ENCODE measurements at places on chromosomes 12 and 14.

DNA sequence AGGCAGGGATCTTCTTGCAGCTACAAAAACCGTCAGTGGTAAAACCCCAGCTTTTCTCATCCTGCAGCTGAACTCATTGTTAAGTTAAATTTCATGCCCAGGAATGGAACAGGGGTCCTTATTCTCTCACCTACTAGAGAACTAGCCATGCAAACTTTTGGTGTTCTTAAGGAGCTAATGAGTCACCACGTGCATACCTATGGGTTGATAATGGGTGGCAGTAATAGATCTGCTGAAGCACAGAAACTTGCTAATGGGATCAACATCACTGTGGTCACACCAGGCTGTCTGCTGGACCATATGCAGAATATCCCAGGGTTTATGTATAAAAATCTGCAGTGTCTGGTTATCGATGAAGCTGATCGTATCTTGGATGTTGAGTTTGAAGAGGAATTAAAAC is 68.9 kb downstream of the DCAF5 start:
- DNase-seq, result no peak

GRCh38 chr14:32358781-32359180 is 29.7 kb downstream of the AKAP6 start:
- DNase-seq, result no peak

DNA sequence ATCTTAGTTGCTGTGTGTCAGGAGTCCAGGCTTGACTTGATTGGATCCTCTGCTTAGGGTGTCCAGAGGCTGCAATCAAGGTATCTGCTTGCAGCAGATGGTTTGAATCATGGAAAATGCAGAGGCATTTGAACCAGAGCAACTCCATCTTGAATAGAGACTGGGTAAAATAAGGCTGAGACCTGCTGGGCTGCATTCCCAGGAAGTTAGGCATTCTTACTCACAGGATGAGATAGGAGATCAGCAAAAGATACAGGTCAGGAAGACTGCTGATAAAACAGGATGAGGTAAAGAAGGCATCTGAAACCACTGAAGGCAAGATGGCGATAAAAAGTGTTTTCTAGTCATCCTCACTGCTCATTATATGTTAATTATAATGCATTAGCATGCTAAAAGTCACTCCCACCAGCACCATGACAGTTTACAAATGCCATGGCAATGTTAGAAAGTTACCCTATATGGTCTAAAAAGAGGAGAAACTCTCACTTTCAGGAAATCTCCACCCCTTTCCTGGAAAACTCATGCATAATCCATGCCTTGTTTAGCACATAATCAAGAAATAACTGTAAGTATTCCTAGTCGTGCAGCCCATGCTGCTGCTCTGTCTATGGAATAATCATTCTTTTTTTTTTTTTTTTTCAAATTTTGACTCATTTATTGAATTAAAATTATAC is 218.3 kb upstream of the CPNE8 start:
- no peak for DNase-seq

DNA sequence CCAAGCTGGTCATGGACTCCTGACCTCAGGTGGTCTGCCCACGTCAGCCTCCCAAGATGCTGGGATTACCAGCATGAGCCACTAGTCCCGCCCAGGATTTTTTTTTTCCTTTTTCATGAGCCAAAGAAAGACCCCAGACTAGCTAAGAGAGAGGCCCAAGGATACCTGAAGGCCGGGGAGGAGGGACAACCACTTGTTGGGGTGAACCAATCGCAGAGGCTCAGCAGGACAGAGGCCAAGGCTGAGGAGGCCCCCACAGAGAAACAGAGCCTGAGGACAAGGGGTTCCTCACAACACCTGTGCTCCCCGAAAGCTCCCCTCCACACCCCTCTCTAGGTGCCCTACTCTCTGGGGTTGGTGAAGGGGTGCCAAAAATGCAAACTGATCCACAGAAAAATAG is 1.0 kb upstream of the SERPINA3 start:
- no peak for DNase-seq

DNA sequence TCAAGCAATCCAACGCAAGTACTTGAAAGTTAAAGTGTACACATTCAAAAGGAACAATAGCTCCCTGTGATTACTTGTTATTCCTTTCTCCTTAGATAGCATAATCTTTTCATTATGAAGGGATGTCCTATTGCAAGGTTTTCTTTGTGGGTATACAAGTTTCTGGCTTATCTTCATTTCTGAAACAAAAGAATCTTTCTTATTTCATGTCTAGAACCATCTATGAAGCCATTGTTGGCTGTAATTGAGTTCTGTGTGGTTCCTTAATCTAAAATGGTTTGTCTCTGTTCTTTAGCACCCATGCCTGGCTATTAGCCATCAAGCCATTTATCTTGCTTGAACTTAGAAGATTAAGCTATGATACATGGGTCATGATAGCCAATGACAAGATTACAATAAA is 95.0 kb downstream of the VEZT start:
- DNase-seq, result no peak

- no peak for DNase-seq
These were observed 74.6 kb upstream of the EEA1 start for GRCh38 chr12:93003531-93004239.

GRCh38 chr12:27193106-27193505 is 51.0 kb upstream of the STK38L start:
- no peak for DNase-seq

- DNase-seq, result no peak
These were observed 20.9 kb downstream of the PLEKHA5 start for GRCh38 chr12:19150273-19150900.

GRCh38 chr14:59919570-59920377 is at the start of gene LRRC9:
TSS of gene LRRC9 (plus strand) at chr14:59920144.
- DNase-seq, result no peak

GRCh38 chr14:99794151-99794780 is 1.1 kb downstream of the EML1 start:
- DNase-seq, result no peak

- DNase-seq, result no peak
These were observed 65.7 kb downstream of the TBX5 start for GRCh38 chr12:114340231-114340630.

DNA sequence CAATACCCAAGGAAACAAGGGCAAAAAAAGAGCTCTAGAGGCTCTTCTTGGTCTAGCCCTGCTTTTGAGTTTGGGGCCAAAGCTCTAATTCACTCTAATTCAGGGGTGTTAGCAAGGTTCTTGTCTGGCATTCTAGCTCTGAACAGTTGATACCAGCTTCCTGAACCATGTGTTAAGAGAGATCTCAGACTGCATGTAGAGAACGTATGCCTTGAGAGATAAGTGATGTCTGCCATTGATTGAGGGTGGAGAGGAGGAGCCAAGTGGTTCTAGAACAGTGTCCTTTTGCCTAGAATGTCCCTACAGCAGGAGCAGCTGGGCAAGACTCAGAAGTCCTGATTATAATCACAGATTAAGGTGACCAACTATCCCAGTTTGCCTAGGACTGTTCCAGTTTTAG is 18.2 kb upstream of the POC1B start:
- DNase-seq, result no peak

- peak; percentile 65 for DNase-seq
These were observed 22.5 kb upstream of the NKX2-8 start for GRCh38 chr14:36604757-36605505.

DNA sequence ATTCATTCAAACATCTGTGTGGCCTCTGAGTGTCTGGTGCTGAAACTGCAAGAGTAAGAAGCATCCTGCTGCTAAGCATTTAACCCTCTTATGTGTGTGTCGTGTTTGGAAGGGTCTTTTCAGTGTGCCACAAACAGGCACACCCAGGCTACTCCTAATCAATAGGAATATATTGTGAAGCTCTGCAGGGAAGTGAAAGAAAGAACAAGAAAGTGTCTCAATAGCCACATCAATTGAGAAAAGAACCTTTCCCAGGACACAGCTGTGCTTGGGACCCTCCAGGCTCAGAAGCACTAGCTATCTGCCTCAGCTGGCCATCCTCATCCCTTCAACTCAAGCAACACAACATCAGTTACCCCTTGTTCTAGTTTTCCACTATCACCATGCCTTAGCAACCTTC is 13.4 kb upstream of the KRAS start:
- no peak for DNase-seq

DNA sequence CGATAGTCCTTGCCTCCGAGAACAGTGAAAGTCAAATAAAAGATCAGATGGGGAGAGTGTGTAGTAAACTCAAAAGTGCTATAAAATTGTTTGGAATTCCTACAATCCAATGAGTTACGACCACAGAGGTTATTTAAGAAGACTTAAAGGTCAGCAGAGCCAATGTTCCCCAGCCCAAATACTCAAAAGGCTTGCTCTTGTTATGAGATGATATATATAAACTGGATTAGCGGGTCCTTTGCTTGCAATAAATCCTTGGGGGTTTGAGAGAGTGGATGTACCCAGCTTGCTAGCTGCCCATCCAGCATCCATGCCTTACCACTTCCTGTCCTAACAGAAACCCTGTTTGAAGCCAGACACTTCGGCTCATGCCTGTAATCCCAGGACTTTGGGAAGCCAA is 29.0 kb upstream of the MED13L start:
- no peak for DNase-seq

DNA sequence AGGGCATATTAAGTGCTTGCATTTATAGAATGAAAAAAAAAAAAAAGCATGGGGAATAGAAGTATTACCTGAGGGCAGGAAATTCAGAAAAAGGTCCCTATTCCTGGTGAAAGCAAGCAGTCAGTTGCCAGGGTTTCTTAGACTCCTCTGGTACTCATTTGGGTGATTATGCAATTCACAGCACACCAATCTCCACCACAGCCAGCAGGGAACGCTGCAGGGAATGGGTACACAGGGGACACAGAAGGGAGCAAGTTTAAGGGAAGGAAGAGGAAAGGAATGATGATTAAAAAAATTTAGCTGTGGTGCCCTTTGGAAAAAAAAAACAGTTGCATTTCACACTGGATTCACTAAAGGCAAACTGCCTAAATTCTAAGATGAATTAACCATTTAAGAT is 14.2 kb downstream of the BLTP3B start:
- DNase-seq, result no peak

GRCh38 chr12:116520801-116521471 is 38.2 kb upstream of the MAP1LC3B2 start:
- DNase-seq, result no peak

- peak; percentile 18 for DNase-seq
These were observed 33.4 kb upstream of the SYNDIG1L start for GRCh38 chr14:74459289-74459946.

DNA sequence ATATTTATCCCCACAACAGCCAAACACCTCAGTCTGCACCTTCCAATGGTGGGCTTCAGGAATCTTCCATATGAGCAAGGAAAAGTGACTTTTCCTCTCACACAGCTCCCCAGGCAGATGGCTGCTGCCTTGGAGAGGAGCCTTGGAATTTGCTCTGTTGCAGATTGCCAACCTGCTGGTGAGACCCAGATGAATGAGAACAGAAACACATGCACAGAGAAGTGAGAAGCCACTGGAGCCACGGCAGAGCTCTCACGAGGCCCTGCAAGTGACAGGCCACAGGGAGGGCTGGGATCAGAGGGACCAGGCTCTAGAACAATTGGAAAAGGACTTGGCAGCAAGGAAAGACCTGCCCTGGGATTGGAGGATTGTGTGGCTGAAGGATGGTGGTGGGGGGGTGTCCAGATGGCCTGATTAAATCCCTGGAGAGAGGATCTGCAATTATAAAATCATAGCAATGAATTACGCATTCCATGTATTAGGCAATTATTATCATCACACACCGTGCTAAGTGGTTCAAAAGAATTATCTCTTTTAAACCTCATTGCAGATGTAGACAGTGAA is 84.9 kb upstream of the PWP1 start:
- no peak for DNase-seq

DNA sequence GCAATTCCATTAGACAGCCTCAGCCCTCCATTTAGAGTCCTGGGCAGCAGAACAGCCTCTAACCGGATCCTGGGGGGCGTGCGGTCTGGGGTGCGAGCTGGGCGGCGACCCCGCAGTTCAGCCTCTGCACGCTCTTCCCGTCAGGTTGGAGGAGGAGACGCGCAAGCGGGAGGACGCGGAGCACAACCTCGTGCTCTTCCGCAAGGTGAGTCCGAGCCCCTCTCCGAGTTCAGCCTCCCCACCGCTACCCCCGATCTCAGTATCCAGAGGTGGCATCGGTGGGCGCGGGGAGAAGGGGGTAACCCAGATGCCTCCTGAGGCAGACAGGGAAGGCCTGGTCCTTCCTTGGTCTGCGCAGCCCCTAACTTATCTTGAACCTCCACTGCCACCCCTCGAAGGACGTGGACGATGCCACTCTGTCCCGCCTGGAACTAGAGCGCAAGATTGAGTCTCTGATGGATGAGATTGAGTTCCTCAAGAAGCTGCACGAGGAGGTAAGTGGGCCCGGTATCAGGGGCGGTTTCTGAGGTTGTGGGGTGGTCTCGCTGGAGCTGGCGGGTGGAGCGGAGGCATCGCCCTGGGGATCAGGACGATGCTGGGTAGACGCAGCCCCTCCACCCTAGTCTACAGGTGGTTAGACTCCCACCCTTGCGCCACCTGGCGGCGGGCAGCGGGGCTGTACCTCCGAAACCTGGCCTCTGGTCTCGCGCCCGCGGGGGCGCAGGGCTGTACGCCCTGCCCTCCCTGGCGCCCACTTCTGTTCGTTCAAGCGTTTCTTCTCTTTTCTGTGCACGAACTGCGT is 1.3 kb downstream of the PRPH start:
- DNase-seq, result peak; percentile 70

DNA sequence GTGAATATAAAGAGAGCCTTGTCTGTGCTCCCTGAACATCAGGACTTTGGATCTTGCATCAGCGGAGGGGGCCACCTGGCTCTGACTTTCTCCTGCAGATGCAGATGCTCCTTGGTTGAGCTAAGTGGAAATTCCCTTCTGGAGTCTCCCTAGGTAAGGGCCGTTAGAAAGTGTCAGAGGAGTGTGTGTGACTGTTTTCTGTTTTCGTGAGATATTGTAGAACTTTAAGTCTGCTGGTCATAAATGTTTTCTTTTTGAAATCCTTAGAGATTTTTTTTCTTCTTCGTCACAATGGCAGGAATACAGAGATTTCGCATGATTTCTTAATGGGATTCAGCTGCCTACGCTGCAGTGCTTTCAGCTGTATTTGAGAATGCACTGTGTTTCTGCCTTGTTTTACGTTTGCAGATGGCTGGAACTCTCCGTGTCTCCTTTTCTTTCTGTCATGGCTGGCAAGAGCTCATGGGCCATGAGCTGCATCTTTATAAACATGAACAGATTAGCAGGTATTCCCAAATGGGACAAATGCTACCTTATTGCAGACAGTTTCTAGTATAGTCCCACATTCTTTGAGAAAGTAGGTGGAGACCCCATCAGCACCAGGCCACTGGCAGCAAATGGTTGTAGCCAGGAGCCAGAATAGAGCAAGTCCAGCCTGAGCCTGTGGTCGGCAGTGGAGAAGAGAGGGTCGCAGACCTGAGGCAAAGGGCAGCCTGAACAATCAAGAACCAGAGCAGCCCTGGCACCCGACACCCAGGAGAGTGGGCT is 76.2 kb upstream of the FRMD6 start:
- no peak for DNase-seq

- DNase-seq, result no peak
These were observed 31.9 kb upstream of the DUSP6 start for GRCh38 chr12:89384050-89384758.

- DNase-seq, result no peak
These were observed 113.2 kb downstream of the ERC1 start for GRCh38 chr12:1104088-1104800.

GRCh38 chr14:75709207-75709812 is 48.3 kb downstream of the TTLL5 start:
- DNase-seq, result peak; percentile 71

Measured in activated CD4-positive, alpha-beta T cell treated with anti-CD3 and anti-CD28 coated beads, Interleukin-2, amount 50 U/mL, for 16 hours (primary cell).